Left ventricle myocardium superior (tissue), 1 donor: ENCODE measurements at places on chromosomes 13 and 19. TPM values are rescaled to one million over a fixed set of nuclear protein-coding genes. Genes with fewer than 3 reads are reported as not detected.

- no peak for DNase-seq
Measured at GRCh38 chr13:37945651-37946575, 76.3 kb upstream of the TRPC4 start.

- no peak for DNase-seq
Measured at GRCh38 chr13:101989798-101990350, 412.0 kb downstream of the FGF14 start.

DNA sequence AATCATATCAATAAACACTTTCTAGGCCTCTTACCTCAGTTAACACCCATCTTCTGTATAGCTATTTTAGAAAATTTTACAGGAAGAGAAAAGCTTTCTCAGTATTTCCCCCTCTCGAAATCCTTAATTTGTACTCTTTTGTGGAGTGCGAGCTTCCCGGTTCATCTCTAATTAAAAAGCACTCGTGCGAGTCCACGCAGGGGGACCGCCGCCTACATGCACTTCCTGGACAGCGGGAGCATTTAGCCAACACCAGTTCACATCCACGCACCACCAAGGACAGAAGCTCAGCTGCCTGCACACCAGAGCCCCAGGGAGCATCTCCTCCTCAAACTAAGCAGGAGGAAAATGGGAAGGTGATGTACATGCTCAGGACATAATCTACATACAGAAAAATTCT lies 60.0 kb downstream of the RASA3 start:
- no peak for DNase-seq

DNA sequence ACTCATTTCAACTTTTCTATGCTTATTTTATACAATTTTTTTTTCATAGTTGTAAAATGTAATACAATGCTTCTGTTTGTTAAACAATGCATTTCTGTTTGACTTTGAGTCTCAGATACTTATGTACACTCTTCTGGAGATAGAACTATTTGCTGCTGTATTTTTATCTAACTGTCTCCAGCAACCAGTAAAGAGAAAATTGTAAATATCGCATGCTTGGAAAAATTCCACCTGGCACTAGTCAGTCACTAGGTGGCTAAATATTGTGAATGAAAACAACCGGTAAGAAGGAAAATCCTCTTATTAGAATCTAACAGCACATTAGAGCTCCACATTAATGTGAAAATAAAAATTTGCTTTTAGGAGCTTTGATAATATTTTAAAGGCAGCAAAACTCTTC lies 876.5 kb downstream of the PCDH9 start:
- DNase-seq = no peak

- peak; percentile 12 for DNase-seq
Measured at GRCh38 chr19:6042776-6043726, 65.1 kb upstream of the RANBP3 start.

GRCh38 chr19:43768273-43769050 lies 12.3 kb downstream of the KCNN4 start:
- peak; percentile 61 for DNase-seq

DNA sequence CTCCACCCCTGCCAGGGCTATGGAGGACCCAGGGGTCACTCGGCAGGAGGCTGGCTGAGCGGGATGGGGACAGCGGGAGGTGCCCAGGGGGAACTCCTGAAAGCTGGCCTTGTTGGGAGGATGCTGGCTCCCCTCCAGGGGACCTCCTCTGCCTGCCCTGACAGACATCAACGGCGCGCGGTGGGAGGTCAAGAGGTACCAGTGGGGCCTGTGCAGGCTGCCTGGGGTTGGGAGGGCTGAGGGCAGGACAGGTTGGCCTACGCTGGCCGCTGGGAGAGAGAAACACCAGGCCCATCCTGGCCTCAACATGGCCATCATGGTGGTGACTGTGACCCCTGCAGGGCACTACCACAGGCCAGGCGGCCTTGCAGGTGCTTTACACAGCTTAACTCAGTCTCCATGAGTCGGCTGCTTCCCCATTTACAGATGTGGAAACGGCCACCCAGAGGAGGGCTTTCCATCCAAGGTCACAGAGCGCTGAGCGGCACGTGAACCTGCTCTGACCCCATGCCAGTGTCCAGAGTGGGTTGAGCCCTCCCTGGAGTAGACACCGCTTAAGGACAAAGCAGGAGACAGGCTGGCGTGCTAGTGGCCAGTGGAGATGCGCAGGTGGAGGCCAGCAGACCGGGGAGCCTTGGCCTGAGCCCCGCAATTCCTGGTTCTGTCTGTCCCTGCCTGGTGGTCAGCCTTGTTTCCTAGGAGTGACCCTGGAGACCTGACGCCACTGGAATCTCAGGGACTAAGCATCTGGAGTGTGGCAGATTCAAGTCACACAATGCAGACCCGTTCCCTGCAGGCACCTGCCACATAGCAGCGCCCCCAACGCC lies 27.6 kb downstream of the CEBPG start:
- peak; percentile 31 for DNase-seq

DNA sequence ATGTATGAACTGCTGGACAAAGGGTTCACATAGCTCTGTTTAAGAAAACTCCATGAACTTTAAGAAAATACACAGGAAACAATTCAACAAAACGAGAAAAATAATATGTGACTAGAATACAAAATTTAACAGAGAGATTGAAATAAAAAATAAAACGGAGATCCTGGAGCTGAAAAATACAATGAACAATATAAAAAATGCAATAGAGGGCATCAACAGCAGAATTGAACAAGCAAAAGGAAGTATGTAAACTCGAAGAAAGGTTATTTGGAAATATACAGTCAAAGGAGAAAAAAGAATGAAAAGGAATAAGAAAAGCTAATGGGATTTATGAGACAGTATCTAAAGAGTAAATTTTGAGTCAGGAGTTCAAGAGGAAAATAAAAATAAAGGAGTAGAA lies 163.0 kb upstream of the DACH1 start:
- DNase-seq = no peak

Gene PEAK3
- total RNA-seq = 0.87 TPM

DNA sequence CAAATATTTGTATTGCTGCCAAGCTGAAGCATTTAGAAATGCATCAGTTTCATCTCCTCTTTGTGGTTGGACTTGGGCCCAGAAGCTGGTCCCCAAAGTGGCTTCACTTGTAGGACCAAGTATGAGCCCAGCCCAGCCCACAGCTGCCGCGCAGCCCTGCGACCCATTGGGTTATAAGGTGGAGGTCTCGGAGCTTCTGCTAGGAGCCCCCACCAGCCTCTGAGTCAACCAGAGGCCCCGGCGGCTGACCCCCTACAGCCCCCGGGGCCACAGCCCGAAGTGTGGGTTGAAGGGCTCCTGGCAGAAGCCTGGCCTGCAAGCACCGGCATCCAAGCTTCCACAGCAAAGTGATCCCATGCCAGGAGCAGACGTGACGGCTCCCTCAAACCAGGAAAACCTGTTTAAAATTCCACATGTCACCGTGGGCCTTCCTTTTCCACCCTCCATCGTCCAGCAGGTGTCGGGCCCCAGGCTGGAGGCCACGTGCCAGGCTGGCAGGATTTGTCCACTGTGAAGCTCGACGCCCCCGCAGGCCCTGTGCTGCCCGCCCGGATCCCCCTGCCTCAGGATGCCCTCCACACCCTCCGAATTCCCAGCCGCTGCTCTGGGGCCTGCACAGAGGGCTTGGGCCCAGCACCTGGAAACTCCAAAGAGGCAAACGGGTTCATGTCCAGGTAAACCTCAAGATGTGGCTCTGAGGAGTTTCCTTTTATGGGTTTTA lies 54.7 kb downstream of the C13orf46 start:
- DNase-seq = no peak

GRCh38 chr13:31421756-31422155 lies 222.0 kb downstream of the B3GLCT start:
- DNase-seq = no peak

GRCh38 chr19:46025835-46026234 lies 3.0 kb upstream of the PGLYRP1 start:
- DNase-seq = no peak

Gene TBXA2R
- 2.0 TPM for total RNA-seq

DNA sequence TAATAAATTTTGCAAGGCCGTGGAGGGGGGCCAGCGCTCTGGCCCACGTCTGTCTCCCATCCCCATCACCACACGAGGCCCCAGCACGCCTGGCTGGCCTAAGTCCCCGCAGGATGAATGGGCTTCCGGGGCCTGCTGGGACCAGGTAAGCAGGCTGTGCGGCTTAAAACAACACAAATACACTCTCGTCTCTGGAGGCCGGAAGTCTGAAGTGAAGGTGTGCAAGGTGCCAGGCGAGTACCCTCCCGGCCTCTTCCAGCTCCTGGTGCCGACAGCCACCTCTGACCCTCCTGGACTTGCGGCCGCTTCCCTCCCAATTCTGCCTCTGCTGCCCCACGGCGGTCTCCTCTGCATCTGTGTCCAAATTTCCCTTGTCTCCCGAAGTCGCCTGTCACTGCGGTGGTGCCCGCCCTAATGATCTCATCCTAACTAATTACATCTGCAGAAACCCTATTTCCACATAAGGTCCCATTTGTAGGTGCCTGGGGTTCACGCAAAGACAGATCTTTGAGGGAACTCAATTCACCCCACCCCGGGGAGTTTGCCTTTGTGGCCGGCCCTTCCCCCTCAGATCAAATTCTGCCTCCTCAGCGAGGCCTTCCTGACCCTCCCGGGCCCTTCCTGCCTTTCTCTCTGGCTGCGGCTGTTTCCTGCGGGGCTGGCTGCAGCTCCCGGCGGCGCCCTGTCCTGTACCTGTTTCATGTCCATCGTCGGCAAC lies 8.1 kb upstream of the PTBP1 start:
- DNase-seq = no peak

- no peak for DNase-seq
Measured at GRCh38 chr19:49954092-49954829, 6.7 kb downstream of the SIGLEC11 start.

Gene RASGRP4
- total RNA-seq = 1.2 TPM

DNA sequence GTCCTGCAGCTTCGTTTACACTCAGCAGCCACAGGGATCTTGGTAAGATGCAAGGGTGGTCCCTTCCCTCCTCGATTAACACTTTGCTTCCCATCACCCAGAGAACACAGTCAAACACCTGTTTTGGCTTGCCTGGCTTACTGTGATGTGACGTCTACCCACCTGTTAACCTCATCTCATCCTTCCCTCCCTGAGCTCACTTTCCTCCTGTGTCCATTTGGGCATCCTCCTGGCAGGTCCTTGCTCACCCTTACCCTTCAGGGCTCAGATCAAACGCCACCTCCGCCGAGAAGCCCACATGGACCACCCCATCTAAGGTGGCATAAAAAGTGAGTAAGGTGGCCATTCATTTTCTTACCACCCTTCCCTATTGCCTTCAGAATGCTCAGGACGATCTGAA lies 9.2 kb downstream of the FIZ1 start:
- DNase-seq = no peak

Gene SIGLECL1
- total RNA-seq = not detected

- DNase-seq = no peak
Measured at GRCh38 chr19:44260343-44260681, 626 bp downstream of the ZNF233 start.

GRCh38 chr13:26025196-26025595 lies 26.6 kb downstream of the SHISA2 start:
- no peak for DNase-seq

Gene ZNF534
- total RNA-seq = 0.57 TPM

Gene SLC1A6
- not detected for total RNA-seq

DNA sequence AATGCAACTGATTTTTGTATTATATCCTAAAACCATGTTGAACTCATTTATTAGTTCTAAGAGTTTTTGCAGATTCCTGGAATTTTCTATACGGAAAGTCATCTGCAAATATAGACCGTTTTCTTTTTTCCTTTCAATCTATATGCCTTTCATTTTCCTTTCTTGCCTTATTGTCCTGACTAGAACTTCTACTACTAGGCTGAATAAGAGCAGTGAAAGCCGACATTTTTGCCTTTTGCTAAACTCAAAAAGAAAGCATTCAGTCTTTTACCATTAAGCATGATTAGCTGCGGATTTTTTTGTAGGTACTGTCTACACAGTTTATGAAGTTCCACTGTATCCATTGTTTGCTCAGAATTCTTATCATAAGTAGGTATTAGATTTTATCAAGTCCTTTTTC lies 328.4 kb downstream of the TEX29 start:
- no peak for DNase-seq

DNA sequence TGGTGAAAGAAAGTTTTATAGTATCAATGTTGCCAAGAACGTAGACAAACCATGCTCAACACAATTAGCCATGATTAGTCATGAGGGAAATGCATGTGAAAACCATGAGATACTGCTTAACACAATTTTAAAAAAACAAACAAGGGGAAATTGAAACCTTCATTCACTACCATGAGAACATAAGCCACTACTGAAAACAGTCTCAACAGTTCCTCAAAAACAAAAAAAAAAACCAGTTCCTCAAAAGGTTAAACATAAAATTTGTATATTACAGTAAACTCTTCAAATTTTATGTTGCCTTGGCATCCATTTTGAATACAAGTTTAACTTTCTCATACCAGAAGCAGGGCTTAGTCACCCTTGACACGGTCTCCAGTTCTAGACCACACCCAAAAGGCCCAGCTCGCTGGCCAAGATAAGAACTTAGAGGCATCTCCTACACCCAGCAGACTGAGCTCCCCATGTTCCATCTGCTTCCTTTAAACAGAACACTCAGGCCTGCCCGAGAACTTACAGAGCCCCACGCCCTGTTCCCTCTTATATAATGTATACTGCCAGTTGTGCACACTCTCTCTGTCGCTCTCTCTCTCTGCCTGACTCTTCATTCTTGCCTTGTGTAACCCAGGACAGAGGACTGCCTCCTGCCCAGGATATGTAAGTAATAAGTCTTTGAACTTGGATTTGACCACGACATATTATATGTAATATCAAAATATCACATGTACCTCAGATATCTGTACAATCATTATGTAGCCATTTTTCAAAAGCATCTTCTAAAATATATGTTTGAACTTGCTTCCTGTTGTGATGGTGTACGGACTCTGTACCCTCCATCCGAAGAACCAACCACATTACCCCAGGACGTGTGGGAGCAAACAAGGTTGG lies 67.4 kb downstream of the STK24 start:
- DNase-seq = peak; percentile 65

- DNase-seq = no peak
Measured at GRCh38 chr19:48030073-48030472, 13.8 kb downstream of the CABP5 start.

Gene MYO1F
- total RNA-seq = 8.0 TPM

Gene ELOF1
- 36.0 TPM for total RNA-seq

Gene HIF3A
- total RNA-seq = 81.4 TPM

DNA sequence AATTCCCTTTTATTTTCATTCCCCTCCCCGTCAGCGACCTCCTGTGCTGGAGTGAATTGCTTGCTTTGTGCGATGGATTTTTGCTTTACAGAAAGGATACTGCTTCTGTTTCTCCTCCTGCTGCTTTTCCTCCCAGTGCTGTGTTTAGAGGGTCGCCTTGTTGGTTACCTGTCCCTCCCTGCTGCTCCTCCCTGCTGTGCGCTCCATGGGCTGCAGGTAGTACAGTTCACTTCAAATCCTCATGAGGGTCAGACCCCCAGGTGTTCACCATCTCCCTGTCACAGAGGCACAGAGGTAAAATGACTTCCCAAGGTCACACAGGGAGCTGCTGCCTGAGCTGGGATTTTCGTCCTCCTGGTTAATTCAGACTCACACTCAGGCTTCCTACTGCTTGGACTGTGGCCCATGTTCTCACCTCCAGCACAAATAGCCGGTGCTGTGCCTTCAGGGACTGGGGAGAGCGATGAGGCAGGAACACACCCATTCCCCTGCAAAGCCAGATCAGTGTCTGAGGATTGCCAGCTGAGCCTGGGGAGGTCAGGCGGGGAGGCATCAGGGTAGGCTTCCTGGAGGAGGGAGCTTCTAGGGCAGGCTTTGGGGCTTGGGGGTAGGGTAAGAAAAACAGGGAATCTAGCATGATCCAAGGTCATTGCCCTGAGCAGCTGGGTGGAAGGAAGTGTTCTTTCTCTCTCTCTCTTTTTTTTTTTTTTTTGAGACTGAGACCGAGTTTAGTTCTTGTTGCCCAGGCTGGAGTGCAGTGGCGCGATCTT lies 14.4 kb downstream of the BICRA start:
- peak; percentile 60 for DNase-seq
